Hepatocyte (in vitro differentiated cells): ENCODE measurements at places on chromosomes 16 and 17. TPM values are rescaled to one million over a fixed set of nuclear protein-coding genes. Genes with fewer than 3 reads are reported as not detected.

DNA sequence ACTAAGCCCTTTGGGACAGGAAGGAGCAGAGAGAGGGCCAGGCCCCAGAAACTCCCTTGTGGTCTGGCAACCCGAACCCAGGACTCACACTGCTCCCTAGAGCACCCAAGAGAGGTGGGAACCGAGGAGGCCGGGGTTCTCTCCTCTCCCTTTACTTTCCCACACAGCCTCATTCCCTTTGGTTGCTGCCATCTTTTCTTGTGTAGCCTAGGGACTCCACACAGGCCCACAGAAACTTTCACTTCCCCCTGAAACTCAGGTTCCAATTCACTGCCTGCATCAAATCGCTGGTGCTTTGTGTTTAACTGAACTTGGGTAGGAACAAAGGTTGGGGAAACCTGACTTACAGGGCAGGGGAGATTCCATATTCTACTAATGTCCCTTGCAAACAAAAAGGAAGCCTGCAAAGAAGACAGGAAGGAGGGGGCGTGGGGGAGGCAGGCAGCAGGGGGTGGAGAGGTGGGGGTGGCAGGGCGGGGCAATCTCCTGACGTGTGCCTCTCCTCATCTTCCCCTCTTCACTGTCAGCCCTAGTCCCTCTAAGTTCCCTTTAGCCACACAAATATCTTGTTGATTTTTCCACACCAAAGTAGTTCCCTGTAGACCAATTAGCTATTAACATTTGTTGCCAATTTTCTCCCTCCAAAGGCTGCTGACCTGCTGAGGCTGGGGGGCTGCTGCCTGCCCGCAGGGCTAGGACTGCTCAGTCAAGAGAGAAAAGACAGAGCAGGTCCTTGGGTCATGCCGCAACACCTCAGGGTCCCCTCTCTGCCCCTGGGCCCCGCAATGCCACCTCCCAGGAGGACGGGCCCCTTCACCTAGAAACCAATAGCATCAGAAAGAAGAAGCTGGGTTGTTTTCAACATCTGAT, 8.0 kb downstream of the ST3GAL2 start:
- H3K4me1 ChIP-seq: peaks cover 78% of the 10 kb centered on the region
- no peaks in the 10 kb centered on the region for H3K27me3 ChIP-seq
- peak overlapping the region; percentile 98 for H3K27ac ChIP-seq
- DNase-seq: peak; percentile 66
- H3K4me3 ChIP-seq: no peak overlapping the region

DNA sequence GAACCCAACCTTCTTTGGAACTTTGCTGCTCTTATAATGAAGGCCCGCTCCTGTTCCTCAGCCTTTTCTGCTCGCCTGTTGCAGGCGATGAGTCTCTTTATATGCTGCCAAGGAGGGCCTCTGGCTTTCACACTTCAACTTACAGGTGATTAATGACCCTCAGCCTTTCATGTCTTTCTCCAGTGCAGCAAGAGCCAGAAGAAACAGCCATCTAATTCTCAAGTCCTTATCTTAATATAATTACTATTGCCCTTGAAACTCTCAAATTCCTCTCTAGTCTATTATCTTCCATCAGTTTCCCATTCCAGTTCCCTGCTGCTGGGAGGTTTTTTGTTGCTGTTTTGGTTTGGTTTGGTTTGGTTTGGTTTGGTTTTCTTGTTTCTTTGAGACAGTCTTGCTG, 121.8 kb upstream of the MED13 start:
- H3K4me3 ChIP-seq: no peak overlapping the region
- no peak for DNase-seq
- H3K36me3 ChIP-seq: no peaks in the 10 kb centered on the region

GRCh38 chr16:3036726-3037315, at the start of gene BICDL2:
BICDL2 (minus strand) TSS chr16:3036944; CDS start chr16:3035496, 1,448 bp downstream.
- peak; percentile 75 for DNase-seq
- peak within 1 kb of the TSS; percentile 32 for H3K4me3 ChIP-seq
- H3K27me3 ChIP-seq: peaks cover 35% of the 10 kb centered on the region
- no peaks in the 10 kb centered on the region for H3K4me1 ChIP-seq

- H3K27me3 ChIP-seq: no peaks in the 10 kb centered on the region
- no peak for DNase-seq
- no peak overlapping the region for H3K4me3 ChIP-seq
- no peaks in the 10 kb centered on the region for H3K36me3 ChIP-seq
Observed at GRCh38 chr17:21240369-21241055, 12.7 kb downstream of the NATD1 start.

GRCh38 chr16:9484881-9485280, 393.4 kb downstream of the HAPSTR1 start:
- H3K27me3 ChIP-seq: no peaks in the 10 kb centered on the region
- H3K4me1 ChIP-seq: no peaks in the 10 kb centered on the region
- H3K36me3 ChIP-seq: no peaks in the 10 kb centered on the region
- H3K27ac ChIP-seq: no peak overlapping the region

- no peak for DNase-seq
- H3K27ac ChIP-seq: no peak overlapping the region
- H3K4me1 ChIP-seq: no peaks in the 10 kb centered on the region
Observed at GRCh38 chr16:74874123-74874522, 99.5 kb upstream of the FA2H start.

DNA sequence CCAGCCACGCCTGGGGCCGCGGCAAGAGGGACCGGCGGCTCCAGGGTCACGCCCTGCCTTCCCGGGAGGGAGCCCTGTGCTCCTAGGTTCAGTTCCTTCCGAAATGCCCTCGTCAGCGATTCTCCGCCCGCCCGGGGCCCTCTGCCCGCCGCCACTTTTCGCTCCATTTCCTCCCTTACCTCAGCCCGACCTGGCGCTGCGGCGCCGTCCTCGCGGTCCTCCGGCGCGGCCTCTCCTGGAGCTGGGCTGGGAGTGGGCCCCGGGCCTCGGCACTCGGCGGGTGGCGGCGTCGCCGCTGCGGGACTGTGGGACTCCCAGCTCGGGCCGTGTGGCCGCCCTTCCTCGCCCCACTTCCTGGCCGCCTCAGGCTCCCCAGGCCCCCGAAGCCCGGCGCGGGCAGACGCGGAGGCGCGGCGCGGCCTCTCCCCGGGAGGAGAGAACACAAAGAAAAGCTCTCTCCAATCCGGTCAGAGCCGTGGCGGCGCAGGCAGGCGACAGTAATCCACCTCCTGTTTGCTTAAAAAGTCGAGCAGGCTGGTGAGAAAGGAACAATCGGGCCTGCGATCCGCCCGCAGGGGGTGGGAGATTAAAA, 1.6 kb downstream of the BAHCC1 start:
- H3K27me3 ChIP-seq: no peaks in the 10 kb centered on the region
- peak overlapping the region; percentile 31 for H3K4me3 ChIP-seq
- H3K27ac ChIP-seq: peak overlapping the region; percentile 96
- H3K36me3 ChIP-seq: no peaks in the 10 kb centered on the region
- DNase-seq: no peak

DNA sequence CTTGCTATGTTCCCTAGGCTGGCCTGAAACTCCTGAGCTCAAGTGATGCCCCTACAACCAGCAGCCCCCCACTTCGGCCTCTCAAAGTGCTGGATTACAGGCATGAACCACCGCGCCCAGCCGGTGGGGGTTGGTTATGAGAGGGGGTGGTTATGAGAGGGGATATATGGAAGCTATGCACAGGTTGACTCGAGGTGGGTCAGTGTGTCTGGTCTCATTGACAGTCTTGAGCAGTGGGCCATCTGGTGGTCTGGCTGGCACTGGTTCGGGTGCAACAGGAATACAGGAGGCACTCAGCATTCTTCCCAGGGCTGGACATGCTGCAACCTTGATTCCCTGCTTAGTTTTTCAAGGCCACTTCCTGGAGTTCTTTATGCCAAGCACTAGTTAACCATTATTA, 5.6 kb upstream of the STX1B start:
- H3K27me3 ChIP-seq: peaks cover 16% of the 10 kb centered on the region
- H3K27ac ChIP-seq: no peak overlapping the region
- no peak overlapping the region for H3K4me3 ChIP-seq

DNA sequence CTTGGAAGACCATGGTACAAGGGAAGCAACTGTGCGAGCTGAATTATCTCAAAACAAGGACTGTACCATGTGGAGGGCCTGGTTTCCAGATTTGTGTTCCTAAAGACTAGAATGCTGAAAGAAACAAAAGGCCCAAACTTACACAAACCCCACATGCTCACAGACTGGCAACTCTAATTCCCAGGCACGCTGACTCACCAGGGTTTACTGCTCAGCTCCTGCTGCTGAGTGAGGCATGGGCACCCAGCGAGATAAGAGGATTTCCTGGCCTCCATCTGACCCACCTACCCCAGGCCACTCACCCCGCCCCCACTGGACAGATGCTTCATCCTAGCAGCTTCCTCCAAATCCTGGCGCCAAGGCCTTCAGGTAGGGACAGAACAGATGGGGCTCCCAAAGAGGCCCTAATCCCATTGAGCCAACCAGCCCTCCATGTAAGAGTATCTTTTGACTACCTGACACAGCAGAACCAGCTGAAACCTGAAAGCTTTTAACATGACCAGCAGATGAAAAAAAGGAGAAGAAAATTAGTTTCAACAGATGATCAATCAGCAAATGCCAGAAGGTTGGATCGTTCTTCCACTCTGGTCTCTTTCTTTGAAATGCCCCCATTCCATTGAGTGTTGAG, 33.9 kb downstream of the DCUN1D3 start:
- peak; percentile 80 for DNase-seq
- no peak overlapping the region for H3K4me3 ChIP-seq
- peaks cover 28% of the 10 kb centered on the region for H3K4me1 ChIP-seq
- H3K36me3 ChIP-seq: no peaks in the 10 kb centered on the region

GRCh38 chr17:68794636-68795434, 160.4 kb downstream of the ABCA8 start:
- no peaks in the 10 kb centered on the region for H3K27me3 ChIP-seq
- peak; percentile 17 for DNase-seq
- H3K36me3 ChIP-seq: no peaks in the 10 kb centered on the region
- H3K27ac ChIP-seq: peak overlapping the region; percentile 76

GRCh38 chr17:42005166-42005565, 12.1 kb downstream of the DNAJC7 start:
- H3K27ac ChIP-seq: no peak overlapping the region
- H3K36me3 ChIP-seq: no peaks in the 10 kb centered on the region
- DNase-seq: no peak
- H3K4me1 ChIP-seq: peaks cover 15% of the 10 kb centered on the region
- H3K4me3 ChIP-seq: no peak overlapping the region

GRCh38 chr16:20319406-20319805, 7.9 kb downstream of the GP2 start:
- no peak for DNase-seq
- H3K36me3 ChIP-seq: no peaks in the 10 kb centered on the region
- no peak overlapping the region for H3K4me3 ChIP-seq
- no peaks in the 10 kb centered on the region for H3K4me1 ChIP-seq
- no peaks in the 10 kb centered on the region for H3K27me3 ChIP-seq

DNA sequence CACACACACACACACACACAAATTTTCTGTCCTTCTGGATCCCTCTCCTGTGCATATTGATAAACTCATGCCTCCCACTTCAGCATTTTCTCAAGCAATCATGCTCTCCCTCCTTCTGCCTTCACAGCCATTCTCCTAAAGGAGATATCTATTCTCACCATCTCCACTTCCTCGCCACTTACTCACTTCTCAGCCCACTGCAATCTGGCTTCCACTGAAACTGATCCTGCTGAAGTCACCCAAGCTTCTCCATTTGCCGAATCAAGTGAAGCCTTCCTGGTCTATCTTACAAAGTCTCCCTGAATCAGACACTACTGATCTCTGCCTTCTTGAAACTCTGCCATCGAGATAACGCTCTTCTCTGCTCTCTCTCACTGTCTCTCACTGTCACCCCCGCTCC, 54.0 kb upstream of the GNAO1 start:
- H3K4me3 ChIP-seq: no peak overlapping the region
- H3K27me3 ChIP-seq: peaks cover 8% of the 10 kb centered on the region
- no peaks in the 10 kb centered on the region for H3K4me1 ChIP-seq
- H3K36me3 ChIP-seq: no peaks in the 10 kb centered on the region
- H3K27ac ChIP-seq: no peak overlapping the region

DNA sequence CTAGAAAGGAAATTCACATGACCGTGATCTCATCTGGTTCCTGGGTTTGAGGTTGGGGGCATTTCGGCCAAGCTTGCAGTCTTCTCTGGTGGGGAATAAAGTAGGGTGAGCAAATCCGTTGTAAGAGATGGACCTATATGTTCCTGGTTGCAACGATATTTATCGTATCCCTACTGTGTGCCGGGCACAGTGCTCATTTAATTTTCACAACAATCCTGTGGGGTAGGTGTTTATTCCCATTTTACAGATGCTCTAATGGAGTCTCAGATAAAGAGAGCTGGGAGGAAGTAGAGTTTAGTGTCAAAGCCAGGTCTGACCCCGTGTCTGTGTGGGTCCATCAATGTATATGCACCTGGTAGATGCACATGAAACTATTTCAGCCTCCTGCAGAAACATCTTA, 9.4 kb downstream of the CMIP start:
- no peak for DNase-seq
- no peaks in the 10 kb centered on the region for H3K36me3 ChIP-seq

- H3K27me3 ChIP-seq: no peaks in the 10 kb centered on the region
- DNase-seq: no peak
- peaks cover 5% of the 10 kb centered on the region for H3K4me1 ChIP-seq
- H3K36me3 ChIP-seq: no peaks in the 10 kb centered on the region
- H3K4me3 ChIP-seq: no peak overlapping the region
Observed at GRCh38 chr17:65703891-65704290, 142.4 kb upstream of the AXIN2 start.

- H3K27me3 ChIP-seq: no peaks in the 10 kb centered on the region
- no peak for DNase-seq
- no peak overlapping the region for H3K4me3 ChIP-seq
- H3K27ac ChIP-seq: peak overlapping the region; percentile 83
Observed at GRCh38 chr16:79295162-79295561, 305.4 kb downstream of the MAF start.

DNA sequence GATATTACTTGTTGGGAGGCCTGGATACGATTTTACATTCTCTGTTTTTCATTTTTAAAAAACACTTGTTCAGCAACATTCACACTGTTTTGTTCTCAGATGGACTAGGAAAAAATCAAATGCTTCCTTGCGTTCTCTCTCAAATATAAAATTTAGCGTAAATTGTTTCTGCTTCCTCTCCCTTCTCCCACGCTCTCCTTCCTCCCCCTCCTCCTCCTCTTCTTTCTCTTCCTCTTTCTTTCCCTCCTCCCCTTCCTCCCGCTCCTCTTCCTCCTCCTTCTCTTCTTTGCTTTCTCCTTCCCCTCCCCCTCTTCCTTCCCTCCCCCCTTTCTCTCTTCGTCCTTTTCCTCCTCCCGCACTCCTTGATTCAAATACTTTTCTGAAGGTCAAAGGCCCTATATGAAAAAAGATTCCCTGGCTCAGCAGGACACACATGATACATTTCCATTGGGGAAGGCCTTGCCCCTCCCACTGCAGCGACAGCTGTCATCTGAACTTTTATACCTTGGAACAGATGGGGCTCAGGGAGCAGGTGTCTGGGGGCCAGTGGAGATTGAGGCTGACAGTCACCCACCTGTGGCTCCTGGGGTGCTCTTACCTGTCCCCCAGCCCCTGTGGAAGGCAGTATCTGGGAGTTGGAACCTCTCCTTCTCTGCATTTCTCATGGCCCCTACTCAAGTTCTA, 99.4 kb upstream of the SDK2 start:
- H3K4me3 ChIP-seq: no peak overlapping the region
- no peak for DNase-seq
- H3K27ac ChIP-seq: no peak overlapping the region
- H3K27me3 ChIP-seq: peaks cover 18% of the 10 kb centered on the region
- H3K4me1 ChIP-seq: no peaks in the 10 kb centered on the region

The ASGR2 gene
- total RNA-seq: 53.5 and 65.5 TPM in 2 replicates

The COX6A2 gene
- not detected in 2 replicates for total RNA-seq

The TBX21 gene
- total RNA-seq: not detected in 2 replicates

The MMP28 gene
- total RNA-seq: 11.2 and 18.0 TPM in 2 replicates
